Ascending aorta (tissue), 2 donors: ENCODE measurements at places on chromosomes 7 and 10.

GRCh38 chr10:81270051-81270450 is 604.9 kb upstream of the NRG3 start:
- H3K36me3 ChIP-seq = no peaks in the 10 kb centered on the region
- no peak for DNase-seq
- H3K4me1 ChIP-seq = no peaks in the 10 kb centered on the region
- no peaks in the 10 kb centered on the region for H3K27me3 ChIP-seq
- no peak overlapping the region for H3K4me3 ChIP-seq

- no peak overlapping the region for H3K27ac ChIP-seq
- DNase-seq = no peak
- H3K36me3 ChIP-seq = no peaks in the 10 kb centered on the region
- H3K27me3 ChIP-seq = no peaks in the 10 kb centered on the region
- H3K4me1 ChIP-seq = no peaks in the 10 kb centered on the region
- no peak overlapping the region for H3K4me3 ChIP-seq
Observed at GRCh38 chr10:132910186-132910880, 32.0 kb downstream of the CFAP46 start.

DNA sequence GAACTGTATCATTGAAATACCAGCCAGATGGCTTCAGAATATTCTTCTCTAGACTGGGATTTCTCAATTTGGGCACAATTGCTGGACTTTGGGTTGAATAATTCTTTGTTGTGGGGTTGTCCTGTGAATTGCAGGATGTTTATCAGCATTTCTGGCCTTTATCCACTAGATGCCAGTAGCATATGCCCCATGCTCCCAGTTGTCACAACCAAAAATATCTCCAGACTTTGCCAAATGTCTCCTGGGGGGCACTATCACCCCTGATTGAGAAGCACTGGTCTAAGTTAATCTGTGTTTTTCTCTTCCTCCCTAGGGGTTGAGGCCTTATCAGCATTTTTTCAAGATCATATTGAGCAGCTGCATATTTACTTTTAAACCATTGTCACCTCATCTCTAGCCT is 204.9 kb upstream of the SP8 start:
- H3K27ac ChIP-seq = no peak overlapping the region
- no peak for DNase-seq
- H3K4me1 ChIP-seq = no peaks in the 10 kb centered on the region
- H3K36me3 ChIP-seq = no peaks in the 10 kb centered on the region
- H3K4me3 ChIP-seq = no peak overlapping the region
- H3K27me3 ChIP-seq = no peaks in the 10 kb centered on the region

DNA sequence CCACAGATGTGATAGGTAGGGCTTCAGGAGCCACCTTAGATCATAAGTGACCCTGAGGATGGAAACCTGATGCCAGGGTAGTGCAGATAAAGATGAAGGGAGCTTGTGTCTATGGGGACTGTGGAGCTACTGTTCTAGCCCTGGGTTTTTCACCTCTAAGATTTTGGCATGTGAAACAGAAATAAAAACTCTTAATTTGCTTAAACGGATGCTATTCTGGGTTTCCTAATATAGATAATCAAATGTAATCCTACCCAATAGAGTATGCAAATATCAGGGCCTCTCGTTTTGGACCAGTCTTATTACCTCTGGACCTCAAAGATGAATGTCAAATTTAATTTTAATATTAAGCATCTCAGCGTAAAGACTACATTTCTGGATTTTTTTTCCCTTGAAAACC is 49.3 kb downstream of the ABCB4 start:
- H3K27ac ChIP-seq = no peak overlapping the region
- no peak for DNase-seq
- H3K36me3 ChIP-seq = no peaks in the 10 kb centered on the region
- H3K27me3 ChIP-seq = no peaks in the 10 kb centered on the region
